ENCODE measurements at places on chromosomes 2 and 18.

GRCh38 chr2:207248702-207249377, 83.1 kb upstream of the KLF7 start:
- DNase-seq: no peak

- DNase-seq: peak; percentile 65
Observed at GRCh38 chr2:80852808-80853139, 548.2 kb upstream of the LRRTM1 start.

DNA sequence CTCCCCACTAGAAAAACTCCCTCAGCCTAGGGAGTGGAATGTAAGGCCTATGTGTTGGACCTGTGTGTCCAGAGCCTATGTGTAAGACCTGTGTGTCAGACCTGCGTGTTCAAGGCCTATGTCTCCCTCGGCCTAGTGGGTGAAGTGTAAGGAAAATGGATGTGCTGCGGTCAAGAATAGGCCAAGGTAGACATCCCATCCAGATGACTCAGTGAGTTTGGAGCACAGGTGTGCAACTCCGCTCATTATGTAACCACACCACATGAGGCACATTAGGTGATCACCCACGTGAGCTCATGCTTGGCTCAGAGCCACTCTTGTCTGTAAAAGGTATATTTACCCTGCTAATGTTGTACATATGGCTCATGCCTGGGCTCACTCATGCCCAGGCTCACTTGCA, 565.3 kb upstream of the CRIM1 start:
- no peak for DNase-seq

DNA sequence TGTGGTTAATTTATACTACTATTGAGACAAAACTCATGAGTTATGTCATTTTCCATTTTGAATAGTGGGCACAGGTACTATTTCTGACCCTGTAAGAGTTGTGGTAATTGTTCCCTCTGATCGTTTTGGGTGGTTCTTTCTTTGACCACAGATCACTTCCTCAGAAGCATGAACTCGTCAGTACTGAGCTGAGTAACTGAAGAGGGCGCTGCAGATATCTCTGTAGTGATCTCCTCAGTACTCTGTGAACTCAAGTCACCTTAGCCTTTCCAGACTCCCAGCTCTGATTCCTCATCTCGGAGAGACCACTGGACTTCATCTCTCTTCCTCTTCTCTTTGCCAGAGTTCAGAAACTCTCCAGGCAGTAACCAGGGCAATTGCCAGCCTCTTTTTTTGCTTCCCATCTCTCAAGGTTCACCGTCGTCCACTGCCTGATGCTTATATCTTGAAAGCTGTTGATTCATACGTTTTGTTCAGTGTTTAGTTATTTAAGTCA, 9.4 kb upstream of the IL1RL1 start:
- DNase-seq: peak; percentile 34

- DNase-seq: no peak
Observed at GRCh38 chr2:46226620-46227019, 70.6 kb upstream of the EPAS1 start.

DNA sequence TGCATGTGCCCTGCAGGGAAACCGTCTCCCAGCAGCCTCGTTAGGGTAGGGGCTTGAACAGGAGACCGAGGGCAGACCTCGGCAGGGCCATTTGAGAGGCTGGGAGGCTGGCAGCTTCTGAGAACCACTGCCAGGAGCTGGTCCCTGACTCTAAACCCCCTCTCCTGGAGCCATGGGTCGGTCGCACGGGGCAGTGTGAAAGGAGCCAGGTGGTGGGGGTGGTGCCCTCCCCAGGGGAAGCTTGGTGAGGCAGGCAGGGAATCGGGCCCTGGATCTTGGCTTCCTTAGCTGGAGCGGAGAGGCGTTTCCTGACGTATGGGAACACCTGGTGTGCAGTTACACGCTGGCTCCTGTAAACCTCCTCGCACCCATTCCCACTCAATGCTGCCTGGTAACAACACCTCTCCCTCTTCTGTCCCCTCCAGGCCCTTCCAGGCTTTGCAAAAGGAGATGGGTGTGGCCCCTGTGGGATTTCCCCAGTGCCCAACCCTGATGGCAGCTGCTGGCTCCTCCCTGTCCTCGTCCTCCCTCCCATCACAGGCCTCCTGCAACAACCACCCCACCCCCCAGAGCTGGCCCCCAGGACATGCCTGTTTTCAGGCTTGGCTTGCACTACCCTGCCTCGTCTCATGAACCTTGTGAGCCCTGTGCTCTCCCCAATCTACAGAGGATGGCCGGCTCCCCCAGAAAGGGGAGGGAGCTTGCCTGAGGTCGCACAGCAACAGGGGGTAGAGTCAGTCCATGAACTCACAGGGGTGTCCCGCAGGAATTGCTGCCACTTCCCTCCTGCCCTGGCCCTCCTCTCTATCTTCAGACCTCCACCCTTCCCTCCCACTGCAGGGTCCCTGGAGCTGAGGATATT, 24.4 kb downstream of the ADRA2B start:
- no peak for DNase-seq

GRCh38 chr2:165827016-165827920, 33.2 kb upstream of the GALNT3 start:
- DNase-seq: no peak

DNA sequence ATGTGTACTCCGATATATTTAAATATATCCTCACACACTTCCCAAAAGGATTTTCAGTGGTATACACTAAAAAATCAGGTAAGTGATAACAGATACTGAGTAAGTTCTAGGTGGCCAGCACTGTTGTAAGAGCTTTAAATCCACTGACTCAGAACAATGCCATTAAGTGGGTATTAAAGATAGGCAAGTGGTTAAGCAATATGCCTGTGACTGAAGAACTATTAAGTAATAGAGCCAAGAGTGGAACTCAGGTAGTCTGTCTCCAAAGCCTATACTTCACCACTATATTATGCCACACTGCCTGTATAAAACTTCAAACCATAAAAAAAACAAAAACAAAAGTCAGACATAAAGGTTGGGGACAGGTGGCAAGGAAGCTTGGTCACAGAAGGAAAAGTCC, 37.2 kb downstream of the THUMPD2 start:
- no peak for DNase-seq

DNA sequence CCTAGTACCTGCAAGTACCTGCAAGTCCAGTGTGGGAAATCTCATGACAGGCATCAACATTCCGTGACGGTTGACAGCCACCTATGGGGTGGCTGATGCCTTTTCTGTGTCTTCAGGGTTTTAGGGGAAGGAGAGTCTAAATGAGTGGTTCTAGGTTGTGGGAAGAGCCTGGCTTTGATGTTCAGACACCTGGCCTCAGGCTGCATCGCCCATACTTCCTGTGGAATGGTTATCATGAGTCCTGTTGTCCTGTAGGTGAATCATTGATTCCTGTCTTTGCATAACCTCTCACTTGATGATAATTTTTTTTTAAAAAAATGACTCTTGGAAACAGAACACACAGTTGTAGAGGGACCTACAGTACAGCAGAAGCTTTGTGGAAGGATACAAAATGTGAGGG, 108.9 kb downstream of the NEDD4L start:
- no peak for DNase-seq

All from NAMALWA (cell line).